ENCODE measurements at places on chromosomes 7 and 10.

GRCh38 chr10:2214805-2215204 is 477.5 kb upstream of the ADARB2 start:
- DNase-seq: no peak

GRCh38 chr7:143126146-143126545 is 5.7 kb upstream of the PIP start:
- DNase-seq: no peak

- DNase-seq: no peak
Observed at GRCh38 chr7:126535176-126535575, 717.6 kb downstream of the GRM8 start.

DNA sequence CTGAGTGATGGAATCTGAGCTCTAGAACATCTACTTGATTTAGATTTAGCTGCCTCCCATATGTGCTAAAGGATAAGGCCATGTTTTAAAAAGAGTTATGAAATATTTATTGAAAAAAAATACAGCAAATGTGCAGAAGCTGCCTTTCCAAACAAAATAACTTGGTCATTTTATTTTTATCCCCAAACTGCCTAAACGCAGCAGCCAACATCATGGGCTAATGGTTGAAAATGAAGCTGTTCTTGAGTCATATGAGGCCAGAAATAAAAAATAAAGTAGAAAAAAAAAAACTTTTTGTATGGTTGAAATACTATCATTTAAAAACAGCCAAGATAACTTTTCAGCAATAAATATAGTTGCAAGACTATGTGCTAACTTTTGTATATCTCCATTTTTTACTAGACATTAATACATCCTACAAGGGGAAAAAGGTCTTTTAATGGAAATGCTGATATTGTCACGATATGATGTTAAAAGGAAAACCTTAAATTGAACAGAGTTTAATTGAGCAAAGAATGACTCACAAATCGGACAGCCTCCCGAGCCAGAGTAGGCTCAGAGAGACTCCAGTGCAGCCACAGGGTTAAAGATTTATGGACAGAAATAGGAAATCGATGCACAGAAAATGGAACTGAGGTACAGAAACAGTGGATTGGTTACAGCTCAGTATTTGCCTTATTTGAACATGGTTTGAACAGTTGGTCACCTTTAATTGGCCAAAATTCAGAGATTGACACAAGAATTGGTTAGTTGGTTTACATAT is 305.8 kb downstream of the MDFIC start:
- no peak for DNase-seq

GRCh38 chr10:118867768-118868167 is 113.0 kb upstream of the CACUL1 start:
- no peak for DNase-seq

GRCh38 chr7:5388273-5388901 is 35.2 kb downstream of the TNRC18 start:
- DNase-seq: no peak
